CD14-positive monocyte (primary cell): ENCODE measurements at places on chromosomes 1 and 21. TPM values are rescaled to one million over a fixed set of nuclear protein-coding genes. Genes with fewer than 3 reads are reported as not detected.

The F11R gene
- 58.0 TPM for polyA plus RNA-seq

The ALDH4A1 gene
- polyA plus RNA-seq: 4.8 TPM

The BCL2L15 gene
- not detected for polyA plus RNA-seq

The SYT6 gene
- not detected for polyA plus RNA-seq

The RGS4 gene
- not detected for polyA plus RNA-seq

The ANKRD45 gene
- polyA plus RNA-seq: not detected in 2 replicates

The TMOD4 gene
- not detected for polyA plus RNA-seq

The C8B gene
- not detected for polyA plus RNA-seq

The SH2D2A gene
- 0.20 TPM for polyA plus RNA-seq

The CACNA1S gene
- not detected for polyA plus RNA-seq

The FABP3 gene
- not detected in 2 replicates for polyA plus RNA-seq

The CACNA1E gene
- polyA plus RNA-seq: not detected

The HUNK gene
- polyA plus RNA-seq: not detected

The RHBG gene
- 0.08 and 0.25 TPM in 2 replicates for polyA plus RNA-seq

The MROH7 gene
- polyA plus RNA-seq: 0.67 and 1.1 TPM in 2 replicates

The CLCA2 gene
- polyA plus RNA-seq: not detected in 2 replicates

The CAP1 gene
- polyA plus RNA-seq: 876 TPM

The MCL1 gene
- 301 TPM for polyA plus RNA-seq

The SLC25A24 gene
- 45.4 TPM for polyA plus RNA-seq

The NOS1AP gene
- polyA plus RNA-seq: not detected

The MYOG gene
- polyA plus RNA-seq: not detected

The OR6N1 gene
- not detected in 2 replicates for polyA plus RNA-seq

The TRAF3IP3 gene
- 130 and 266 TPM in 2 replicates for polyA plus RNA-seq

The OR14K1 gene
- polyA plus RNA-seq: not detected

The CA6 gene
- polyA plus RNA-seq: not detected

The RGS13 gene
- not detected in 2 replicates for polyA plus RNA-seq

The RIPPLY3 gene
- polyA plus RNA-seq: not detected in 2 replicates

The LRRN2 gene
- not detected for polyA plus RNA-seq

The ADORA1 gene
- polyA plus RNA-seq: 1.1 TPM

The DNM3 gene
- 0.15 and 0.22 TPM in 2 replicates for polyA plus RNA-seq

The AMY1B gene
- polyA plus RNA-seq: not detected in 2 replicates

The FCGR3A gene
- 138 and 146 TPM in 2 replicates for polyA plus RNA-seq

The KLF17 gene
- not detected for polyA plus RNA-seq

The IL10 gene
- polyA plus RNA-seq: 7.8 TPM

The S100A14 gene
- polyA plus RNA-seq: not detected

The PRAMEF7 gene
- not detected for polyA plus RNA-seq

The LAPTM5 gene
- polyA plus RNA-seq: 1,153 TPM

The HMGCL gene
- polyA plus RNA-seq: 26.7 TPM

The LRRC53 gene
- polyA plus RNA-seq: not detected

The AIRE gene
- polyA plus RNA-seq: not detected

The KCNK1 gene
- not detected in 2 replicates for polyA plus RNA-seq

The PER3 gene
- 1.3 and 2.3 TPM in 2 replicates for polyA plus RNA-seq

The NUP210L gene
- not detected for polyA plus RNA-seq

The COX20 gene
- 17.9 TPM for polyA plus RNA-seq

The RUNX1 gene
- 6.2 TPM for polyA plus RNA-seq

The OXCT2 gene
- polyA plus RNA-seq: 0.38 TPM

The DHDDS gene
- polyA plus RNA-seq: 24.0 TPM

The AGL gene
- polyA plus RNA-seq: 1.2 TPM

The MRPS14 gene
- polyA plus RNA-seq: 5.0 and 5.4 TPM in 2 replicates

The WDR77 gene
- 28.1 TPM for polyA plus RNA-seq

The CELF3 gene
- not detected in 2 replicates for polyA plus RNA-seq

The UBE2U gene
- not detected in 2 replicates for polyA plus RNA-seq
